ENCODE measurements at places on chromosomes 16 and 17.
A peak's percentile ranks its signal among the peaks of the same experiment; 100 is the strongest.

DNA sequence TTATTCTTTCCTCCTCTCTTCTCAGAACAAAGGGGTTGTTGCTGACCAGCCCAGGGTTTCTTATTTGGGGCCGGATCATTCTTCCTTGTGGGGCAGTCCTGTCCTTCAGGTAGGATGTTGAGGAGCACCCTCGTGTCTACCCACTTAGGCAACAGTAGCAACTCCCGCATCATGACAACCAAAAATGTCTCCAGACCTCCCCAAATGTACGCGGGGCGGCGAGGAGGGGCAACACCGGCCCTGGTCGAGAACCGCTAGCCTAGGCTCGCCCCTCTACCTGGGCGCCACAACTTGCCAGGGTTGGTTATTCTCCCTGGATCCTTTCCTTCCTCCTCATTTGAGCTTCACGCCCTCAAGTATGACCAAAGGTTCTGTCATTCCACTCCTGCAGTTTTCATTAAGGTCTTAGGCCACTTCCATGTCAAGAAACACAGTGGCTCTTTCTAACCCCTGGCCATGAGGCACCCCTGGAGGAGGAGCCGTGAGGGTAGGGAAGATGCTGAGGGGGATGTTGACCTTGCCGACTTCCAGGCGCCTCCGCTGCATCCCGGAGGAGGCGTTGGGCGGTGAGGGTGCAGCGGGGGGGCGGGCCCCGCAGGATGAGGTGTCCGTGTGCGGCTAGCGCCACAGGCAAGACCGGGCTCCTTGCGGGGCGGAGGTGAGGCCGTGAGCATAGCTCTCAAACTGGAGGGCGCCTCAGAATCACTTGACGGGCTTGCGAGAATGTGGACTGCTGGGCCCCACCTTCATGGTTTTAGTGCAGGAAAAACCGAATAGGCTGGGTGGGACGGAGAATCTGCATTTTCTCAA lies 712 bp upstream of the SPECC1 start:
- no peak for DNase-seq

DNA sequence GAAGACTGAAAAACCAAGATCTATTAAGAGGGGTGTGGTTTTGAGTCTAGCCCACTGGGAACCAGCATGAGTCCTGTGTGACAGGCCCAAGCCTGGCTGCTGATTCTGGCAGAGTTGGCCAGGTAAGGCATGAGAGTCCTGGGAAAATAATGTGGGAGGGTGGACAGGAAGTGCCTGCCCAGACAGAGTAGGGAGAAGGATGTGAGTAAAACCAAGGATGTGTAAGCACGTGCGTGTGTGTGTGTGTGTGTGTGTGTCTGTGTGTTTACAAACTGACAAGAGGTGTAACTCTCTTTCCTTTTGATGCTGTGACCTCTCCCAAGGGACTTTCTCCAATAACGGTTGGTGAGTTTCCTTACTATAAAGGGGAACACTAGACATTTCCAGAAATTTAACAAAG lies 15.6 kb upstream of the TEX2 start:
- DNase-seq: no peak

DNA sequence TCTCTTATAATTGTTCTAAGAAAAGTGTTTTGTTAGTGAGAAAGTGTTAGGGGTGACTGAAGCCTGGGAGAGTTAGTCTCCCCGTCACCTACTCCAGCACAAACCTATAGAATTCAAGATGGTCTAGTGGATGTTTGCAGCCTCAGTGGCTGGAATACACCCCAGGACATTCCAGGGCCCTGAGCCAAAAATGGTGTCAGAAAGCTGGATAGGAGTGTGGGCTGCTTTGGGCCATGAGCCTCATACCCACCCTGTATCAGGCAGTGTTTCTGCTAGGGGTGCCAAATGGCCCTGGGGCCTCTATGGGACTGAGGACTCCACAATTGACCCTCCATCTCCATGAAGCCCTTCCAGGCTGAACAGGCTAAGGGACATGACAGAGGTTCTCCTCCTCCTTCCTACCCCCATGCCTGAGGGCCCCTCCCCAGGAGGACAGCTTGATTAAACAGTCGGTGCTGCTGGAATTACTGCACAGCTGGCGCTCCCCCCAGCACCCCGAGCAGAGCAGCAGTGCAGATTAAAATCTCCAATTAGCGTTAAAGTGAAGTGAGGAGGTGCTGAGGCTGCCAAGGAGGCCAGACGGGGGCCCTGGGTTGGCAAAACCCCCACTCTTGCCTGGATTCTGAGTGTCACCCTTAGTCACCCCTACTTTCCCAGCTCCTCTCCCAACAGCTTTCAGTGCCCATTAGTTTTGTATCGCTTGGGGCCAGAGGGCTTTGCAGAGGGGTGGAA lies 59.1 kb downstream of the NEUROD2 start:
- peak; percentile 86 for DNase-seq

GRCh38 chr16:62644030-62644812 lies 608.0 kb upstream of the CDH8 start:
- no peak for DNase-seq

GRCh38 chr17:77609553-77610517 lies 348.7 kb upstream of the TNRC6C start:
- DNase-seq: no peak

- no peak for DNase-seq
These were observed 60.4 kb upstream of the AKTIP start for GRCh38 chr16:53563426-53563825.

- DNase-seq: peak; percentile 32
These were observed 3.0 kb upstream of the DLX3 start for GRCh38 chr17:49997773-49998703.

GRCh38 chr17:1695365-1695764 lies 10.7 kb upstream of the PRPF8 start:
- DNase-seq: no peak

DNA sequence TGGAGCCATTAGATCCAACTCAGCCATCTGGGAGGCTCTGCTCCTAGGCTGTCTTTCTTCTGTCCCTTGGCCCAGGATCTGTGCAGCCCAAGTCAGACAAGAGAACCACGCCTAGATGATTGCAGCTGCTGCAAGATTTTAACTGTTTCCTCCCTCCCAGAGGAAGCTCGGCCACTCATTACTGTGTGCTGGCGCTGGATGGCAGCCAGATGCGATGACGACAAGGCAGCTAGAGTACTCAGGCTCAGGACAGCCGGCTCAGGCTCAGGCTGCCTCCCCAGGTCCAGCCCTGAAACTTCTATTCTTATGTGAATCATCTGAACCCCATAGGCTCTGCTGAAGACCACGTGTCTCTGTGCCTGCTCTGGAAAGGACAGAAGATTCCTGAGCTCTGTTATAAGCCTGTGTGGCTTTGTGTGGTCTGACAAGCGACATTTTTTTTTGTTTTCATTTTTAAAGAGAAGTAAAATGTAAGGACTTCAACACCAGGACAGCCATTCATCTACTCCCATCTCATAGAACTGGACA lies 32.1 kb upstream of the FBXW10B start:
- DNase-seq: peak; percentile 55

DNA sequence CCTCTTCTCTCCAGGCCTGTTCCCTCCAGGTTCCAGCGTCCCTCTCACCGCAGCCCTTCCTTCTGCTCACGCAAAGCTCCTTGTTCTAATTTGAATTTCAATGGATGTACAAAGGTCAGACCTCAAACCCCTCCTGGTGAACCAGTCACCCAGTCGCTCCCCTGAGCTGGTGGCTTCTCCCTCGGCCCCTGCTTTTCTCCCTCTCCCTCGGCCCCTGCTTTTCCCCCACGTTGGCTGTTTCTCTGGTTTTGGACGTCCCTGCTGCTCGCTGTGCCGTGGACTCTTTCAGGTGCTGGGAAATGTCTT lies 8.6 kb upstream of the MSLN start:
- DNase-seq: no peak

GRCh38 chr17:28744972-28745785 lies 1.4 kb downstream of the TRAF4 start:
- peak; percentile 12 for DNase-seq

DNA sequence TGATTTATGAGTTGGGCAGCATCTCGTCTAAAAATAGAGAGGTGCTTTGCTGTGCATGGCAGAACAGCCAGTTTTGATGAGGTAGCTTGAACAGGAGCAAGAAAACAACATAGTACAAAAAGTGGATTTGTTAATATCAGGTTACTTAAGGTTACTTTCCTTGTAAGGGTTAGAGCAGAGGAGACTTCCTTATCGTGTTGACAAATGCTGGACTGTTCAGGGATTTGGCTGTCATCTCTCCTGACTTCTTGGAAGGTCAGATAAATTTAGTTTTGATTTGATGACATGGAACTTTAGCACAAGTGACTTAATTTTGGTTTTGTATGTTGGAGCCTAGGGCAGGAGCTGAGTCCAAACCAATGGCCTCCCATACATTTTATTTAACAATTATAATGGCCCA lies 163.9 kb upstream of the ELAC2 start:
- no peak for DNase-seq

All from NCI-H524 treated with DMSO at 0.1 percent for 48 hours (cell line).